ENCODE measurements at places on chromosomes 16 and 17.
A peak's percentile ranks its signal among the peaks of the same experiment; 100 is the strongest.

DNA sequence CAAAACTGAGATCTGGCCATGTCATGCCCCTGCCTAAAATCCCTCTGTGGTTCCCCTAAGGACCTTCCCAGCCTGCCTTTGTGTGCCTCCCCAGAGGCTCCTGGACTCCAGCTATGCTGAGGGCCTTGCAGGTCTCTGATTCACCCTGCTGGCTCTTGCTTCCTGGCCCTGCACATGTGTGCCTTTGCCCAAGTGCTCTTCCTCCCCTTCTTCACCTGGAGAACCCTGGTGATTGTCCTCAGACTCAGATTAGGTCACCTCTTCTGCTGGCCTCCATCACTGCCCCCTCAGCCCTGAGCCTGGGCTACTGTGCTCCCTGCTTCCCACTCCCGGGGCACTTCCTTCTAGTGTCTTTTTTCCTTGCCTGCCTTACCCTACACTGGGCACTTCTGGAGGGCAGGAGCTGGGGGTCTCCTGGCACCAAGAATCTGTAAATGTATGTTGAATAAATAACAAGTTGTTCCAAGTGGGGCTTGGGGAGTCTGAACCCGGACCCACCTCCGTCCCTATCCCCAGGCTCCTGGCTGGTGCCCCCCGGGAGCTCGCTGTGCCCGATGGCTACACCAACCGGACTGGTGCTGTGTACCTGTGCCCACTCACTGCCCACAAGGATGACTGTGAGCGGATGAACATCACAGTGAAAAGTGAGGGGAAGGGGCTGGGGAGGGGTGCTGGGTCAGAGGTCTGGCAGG lies 7.8 kb downstream of the ITGA3 start:
- DNase-seq: no peak

DNA sequence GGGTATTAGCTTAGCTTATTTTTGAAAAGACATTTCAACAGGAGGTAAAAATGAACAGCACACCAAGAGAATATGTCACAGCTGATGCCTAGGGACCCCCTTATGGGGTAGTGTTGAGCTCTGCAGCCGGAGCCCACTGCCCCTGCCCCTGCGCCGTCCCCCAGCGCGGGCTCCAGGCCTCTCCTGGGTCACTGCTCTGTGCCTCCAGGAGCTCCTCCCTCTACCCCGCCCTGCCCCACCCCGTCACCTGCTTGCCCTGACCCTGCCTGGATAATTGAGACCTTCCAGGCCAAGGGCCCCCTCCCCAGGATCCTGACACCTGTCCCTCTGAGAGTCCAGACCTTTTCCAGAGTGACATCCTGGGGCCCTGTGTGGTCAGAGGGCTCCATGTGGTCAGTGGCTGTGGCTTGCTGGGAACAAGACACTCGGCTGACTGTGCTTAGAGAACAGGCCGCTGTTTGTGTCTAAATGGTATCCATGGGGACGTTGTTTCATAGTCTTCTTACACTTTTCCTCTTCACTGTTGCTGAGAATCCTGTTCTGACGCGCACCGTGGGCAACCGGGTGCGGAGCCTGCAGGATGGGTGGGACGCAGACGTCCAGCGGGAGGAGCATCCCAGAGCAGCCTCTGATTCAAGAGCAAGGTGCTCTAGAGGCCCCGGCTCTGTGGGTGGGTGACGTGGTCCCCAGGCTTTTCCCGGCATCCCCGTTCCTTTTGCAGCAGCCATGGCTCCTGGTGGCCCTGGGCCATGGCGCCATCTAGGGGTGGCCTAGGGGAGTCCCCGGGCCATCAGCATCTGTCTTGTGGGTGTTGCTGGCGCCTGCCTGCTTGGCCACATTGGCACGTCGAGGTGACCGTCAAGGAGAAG lies 20.0 kb upstream of the WFIKKN1 start:
- peak; percentile 31 for DNase-seq

GRCh38 chr17:81948635-81949378 lies 1.8 kb upstream of the MYADML2 start:
- no peak for DNase-seq

- no peak for DNase-seq
These were observed 1.7 kb upstream of the PLK1 start for GRCh38 chr16:23676924-23677480.

- no peak for DNase-seq
These were observed 76.4 kb upstream of the C17orf78 start for GRCh38 chr17:37299257-37299980.

Measured in GDM1 (cell line).